NCI-H1694 (cell line): ENCODE measurements at places on chromosomes 11 and 22.

GRCh38 chr22:42884616-42885375 lies 27.7 kb upstream of the ARFGAP3 start:
- DNase-seq, result no peak

GRCh38 chr11:96324912-96325311 lies 18.1 kb downstream of the MAML2 start:
- no peak for DNase-seq

GRCh38 chr11:2796091-2796490 lies 89.5 kb downstream of the CDKN1C start:
- DNase-seq, result no peak

GRCh38 chr11:68371171-68372041 lies 59.0 kb downstream of the LRP5 start:
- no peak for DNase-seq

GRCh38 chr11:47259232-47259977 lies 1.6 kb downstream of the NR1H3 start:
- peak; percentile 17 for DNase-seq

GRCh38 chr11:44963136-44963535 lies 12.5 kb upstream of the TP53I11 start:
- no peak for DNase-seq

- DNase-seq, result no peak
Observed at GRCh38 chr11:27618281-27618915, 81.9 kb downstream of the BDNF start.

GRCh38 chr22:21632237-21632895 lies at the start of gene CCDC116:
CCDC116 (plus strand) TSS chr22:21632760; CDS start chr22:21633182, 422 bp downstream.
- no peak for DNase-seq

- DNase-seq, result no peak
Observed at GRCh38 chr11:44773351-44773965, 46.7 kb downstream of the TSPAN18 start.

DNA sequence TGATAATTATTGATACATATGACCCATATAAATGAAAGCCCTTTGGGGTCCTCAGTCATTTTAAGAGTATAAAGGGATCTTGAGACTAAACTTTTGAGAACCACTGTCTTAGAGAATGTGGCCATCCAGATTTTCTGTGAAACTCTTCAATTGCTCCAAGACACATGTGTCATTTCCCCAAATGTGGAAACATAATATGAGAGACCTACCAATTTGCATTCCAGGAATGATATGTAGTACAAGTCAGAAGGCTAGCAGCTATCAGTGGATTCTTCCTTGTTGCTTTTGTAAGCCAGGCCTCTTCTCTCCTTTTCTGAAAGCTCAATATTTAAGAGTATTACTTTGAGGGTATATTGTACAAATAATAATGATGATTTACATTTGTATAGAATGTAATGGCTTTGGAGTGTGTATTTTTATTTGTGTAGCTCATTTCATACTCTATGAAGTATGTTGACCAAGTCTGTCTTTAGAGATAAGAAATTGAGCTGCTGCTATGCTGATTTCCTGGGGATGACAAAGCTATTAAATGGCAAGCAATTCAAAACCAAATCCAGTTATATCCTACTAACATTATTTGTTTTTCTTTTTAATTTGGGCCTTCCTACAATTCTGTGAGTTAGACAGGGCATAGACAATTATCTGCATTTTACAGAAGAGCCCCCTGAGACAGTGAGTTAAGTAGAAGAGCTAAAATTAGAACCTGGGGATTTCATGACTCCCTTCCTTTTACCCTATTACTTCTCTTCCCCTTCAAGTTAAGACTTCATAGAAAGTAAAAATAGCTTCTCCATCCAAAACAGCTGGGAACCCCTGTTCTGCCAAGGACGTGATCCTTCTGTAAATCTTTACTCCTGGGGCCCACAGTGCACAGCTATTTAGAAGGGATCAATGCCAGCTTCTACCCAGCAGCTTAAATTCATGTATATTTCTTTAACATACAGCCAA lies 131.9 kb downstream of the WNT11 start:
- no peak for DNase-seq

DNA sequence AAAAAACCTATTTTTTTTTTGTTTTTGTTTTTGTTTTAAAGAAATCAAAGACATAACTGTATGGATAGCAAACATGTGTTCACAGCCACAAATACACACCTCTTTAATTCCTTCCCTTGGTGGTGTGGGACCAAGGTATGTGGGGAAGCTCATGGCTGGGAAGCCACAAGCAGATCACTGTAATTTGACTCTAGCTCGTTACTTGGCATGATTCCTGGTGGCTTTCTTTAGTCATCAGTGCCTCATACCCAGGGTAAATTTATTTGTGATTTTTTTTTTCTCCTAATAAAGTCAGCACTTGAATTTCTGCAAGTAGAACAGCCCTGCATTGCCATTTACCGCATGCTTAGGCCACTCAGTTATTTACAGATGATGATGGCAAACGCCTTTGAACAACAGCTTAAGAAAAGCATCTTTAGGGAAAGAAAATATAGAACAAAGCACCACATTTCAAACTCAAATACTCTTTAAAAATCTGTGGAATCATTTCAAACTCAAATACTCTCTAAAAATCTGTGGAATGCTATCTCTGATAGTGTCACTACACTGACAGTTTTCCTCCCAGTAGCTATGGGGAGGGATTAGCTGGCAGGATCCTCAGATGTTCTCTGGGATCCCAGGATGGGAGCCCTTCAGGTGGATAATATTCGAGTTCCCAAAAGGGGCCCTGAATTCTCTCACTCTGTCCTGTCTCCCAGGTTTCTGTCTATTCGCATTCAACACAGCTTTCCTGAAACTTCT lies 687.2 kb downstream of the OPCML start:
- peak; percentile 2 for DNase-seq

DNA sequence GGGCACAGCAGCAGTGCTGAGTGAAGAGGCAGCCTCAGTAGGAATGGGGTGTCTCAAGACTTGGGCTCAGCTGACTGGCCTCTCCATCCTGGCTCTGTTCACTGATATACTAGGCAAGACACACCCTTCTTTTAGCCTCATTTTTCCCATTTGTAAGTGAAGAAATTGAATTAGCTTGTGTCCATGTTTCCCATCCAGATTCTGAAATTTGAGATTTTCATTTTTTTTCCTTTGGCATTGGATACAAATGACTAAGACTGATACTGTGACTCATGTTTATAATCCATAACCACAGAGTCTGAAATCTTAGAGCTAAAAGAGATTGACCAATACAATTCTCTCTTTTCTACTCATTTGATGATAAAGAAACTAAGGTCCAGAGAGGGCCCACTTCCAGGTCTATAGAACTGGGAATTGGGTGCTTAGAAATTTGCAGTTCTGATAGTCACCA lies 110.9 kb downstream of the KCNC1 start:
- no peak for DNase-seq

DNA sequence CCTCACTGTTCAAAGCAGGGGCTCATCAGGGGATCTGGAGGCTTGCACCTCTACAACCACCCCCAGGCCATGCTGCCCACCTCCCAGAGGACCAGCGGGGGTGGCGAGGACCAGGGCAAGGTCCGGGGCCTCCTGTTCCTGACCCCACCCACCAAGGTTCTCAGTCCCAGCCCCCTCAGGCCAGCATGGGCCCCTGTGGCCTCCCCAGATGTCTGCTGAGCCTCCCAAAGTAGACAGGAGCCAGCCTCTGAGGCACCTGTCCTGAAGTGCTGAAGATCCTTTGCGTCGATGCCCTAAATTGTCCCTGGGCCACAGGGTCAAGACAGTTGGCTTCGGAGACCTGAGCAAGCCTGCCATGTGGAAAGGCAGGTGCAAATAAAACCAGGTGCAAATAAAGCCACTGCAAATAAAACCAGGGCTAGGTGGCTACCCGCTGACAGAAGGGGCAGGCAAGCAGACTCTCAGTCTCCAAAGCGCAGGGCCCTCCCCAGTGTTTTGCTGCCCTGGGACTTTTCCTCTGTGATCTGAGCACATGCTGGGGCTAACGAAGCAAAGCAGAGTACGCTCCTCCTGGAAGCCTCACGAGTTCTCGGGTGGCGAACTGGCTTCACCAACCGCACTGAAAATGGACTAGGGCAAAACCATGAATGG lies 22.4 kb upstream of the ARFGAP3 start:
- no peak for DNase-seq

DNA sequence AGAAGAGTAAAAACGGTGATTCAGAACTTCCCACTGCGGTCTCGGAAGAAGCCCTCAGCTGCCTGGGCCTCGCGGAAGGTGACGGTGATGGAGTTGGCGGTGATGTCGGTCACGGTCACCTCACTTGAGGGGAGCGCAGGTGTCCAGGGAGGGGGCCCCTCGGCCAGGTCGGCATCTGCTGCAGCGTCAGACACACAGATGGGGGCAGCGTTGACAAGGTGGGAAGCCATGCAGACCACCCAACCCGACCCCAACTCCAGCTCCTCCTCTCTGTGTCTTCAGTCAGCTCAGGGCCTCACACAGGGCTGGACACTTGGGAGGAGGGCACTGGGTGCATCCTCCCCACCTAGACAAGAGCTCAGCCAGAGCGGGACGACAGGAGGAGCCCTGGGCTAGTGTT lies 18.6 kb downstream of the CBX7 start:
- no peak for DNase-seq

GRCh38 chr11:38305682-38306081 lies 1707.6 kb upstream of the RAG2 start:
- no peak for DNase-seq

- no peak for DNase-seq
Observed at GRCh38 chr11:66987924-66988637, 13.0 kb downstream of the C11orf86 start.

GRCh38 chr11:77155082-77155475 lies 27.0 kb downstream of the MYO7A start:
- no peak for DNase-seq

DNA sequence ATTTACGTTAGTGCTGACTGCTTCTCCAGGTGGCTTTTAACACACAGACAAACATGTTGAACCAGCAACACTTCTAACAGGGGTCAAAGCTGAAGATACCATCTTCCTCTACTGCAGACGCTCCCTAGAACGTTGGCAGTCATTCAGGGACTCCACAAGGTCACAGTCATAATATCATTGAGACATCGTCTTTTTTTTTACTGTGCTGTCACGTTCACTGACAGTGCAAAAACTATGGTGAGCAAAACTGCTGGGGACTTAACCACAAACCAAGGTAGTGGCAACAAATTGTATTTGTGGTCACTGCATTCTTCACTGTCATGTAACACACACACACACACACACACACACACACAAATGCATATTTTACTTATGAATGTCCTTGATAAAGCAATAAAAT lies 244.9 kb downstream of the CASP12 start:
- DNase-seq, result no peak

DNA sequence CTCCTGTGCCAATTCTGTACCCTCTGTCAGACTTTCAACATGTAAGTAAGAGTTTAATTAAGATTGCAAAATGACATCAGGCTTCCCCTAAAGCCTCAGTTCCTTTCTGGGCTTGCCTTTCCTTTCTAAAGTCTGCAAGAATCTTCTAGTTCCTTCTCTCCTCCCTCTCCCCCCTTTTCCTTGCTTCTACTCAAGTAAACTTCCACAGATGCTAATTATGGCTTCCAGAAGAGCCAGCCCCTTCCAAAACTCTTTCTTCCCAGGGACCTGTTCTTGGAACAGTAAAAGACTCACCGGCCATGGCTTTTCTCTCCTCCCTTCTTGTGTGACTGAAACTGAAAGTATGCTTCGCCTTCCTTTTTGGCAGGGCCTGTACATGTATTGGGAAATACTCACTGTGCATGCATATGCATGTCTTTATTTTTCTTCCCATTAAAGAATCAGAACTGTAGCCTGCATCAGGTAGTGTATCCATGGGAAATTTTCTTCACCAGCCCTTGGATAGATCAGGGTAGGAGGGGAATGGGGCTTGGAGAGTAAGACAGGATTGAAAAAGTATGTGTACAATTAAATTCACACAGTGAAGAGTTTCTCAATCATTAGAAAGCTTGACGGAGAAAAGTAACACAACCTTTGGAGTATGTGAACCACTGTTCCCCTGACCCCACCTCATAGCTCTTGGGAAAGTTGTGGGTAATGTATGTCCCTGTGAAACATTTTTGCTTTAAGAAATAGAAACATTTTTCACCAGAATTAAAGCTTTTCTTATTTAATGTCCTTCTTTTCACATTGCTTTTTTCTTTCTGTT lies at the start of gene CASP1:
Gene CASP1 (minus strand): TSS at position 332 of the 808 bp plus-strand sequence. CDS start 31 bp downstream, at position 301.
- DNase-seq, result no peak

DNA sequence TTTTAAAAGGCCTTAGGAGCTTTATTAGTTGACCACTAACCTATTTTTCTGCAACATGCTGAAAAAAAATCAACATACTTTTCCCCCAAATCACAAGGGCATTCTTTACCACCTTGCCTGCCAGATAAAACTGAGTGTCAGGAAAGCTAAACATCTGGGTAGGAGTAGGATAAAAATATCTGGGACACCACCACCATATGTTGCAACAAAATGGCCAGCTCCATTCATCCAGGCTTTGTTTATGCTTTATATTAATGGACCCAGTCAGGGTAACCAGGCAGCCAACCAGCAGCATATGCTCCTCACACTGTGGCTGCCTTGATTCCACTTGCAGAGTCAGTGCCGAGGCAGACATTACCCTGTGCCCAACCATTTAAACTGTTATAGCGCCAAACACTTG lies 1024.5 kb downstream of the LRRC4C start:
- DNase-seq, result no peak

GRCh38 chr11:77093056-77093891 lies 9.4 kb upstream of the OMP start:
- no peak for DNase-seq

GRCh38 chr11:60078745-60079144 lies 9.7 kb upstream of the MS4A2 start:
- DNase-seq, result no peak

- no peak for DNase-seq
Observed at GRCh38 chr11:2387266-2387987, 10.3 kb downstream of the CD81 start.

DNA sequence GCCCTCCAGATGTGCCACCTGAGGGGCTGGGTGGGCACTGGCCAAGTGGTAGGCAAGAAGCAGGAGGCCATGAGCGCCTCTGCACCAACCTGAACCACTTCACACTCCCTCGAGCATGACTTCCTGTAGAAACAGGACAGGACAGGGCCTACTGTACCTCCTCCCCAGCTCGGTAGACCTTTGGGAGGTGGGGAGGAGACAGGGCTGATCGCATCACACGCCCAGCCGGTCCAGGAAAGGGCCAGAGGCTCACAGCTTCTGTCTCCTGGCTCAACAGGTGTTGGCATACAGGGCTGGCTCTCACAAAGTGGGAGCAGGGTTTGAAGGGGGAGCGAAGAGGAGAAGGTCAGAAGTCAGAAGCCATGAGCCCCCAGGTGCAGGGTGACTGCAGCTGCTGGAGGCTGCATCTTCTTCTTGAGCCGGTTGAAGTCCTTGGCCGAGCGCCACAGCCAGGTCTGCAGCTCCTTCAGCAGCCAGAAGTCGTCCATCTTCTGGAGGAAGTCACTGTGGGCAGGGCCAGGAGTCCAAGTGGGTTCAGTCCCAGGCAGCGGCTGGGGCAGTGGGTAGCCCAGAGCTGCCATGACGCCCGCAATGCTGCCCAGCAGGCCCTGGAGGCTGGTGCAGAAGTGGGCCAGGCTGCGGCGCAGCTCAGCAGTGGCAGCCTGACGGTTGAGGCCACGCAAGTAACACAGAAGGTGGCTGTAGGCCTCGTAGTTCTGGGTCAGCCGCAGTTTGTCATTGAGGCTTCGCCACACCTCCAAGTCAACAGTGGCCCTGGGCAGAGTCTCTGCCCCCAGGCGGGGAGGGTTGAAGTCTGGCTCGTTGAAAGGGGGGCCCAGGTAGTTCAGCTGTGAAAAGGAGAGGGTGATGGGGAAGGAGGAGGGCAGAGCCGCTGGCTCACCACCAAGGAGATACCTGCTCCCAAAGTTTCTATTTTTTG lies 8.3 kb downstream of the CLCF1 start:
- no peak for DNase-seq
